ENCODE measurements at places on chromosomes 1 and 21.
A peak's percentile ranks its signal among the peaks of the same experiment; 100 is the strongest.

- no peak for DNase-seq
Observed at GRCh38 chr1:228860911-228861831, 125.9 kb downstream of the RHOU start.

GRCh38 chr1:28845786-28846543 is 34.0 kb downstream of the OPRD1 start:
- no peak for DNase-seq

DNA sequence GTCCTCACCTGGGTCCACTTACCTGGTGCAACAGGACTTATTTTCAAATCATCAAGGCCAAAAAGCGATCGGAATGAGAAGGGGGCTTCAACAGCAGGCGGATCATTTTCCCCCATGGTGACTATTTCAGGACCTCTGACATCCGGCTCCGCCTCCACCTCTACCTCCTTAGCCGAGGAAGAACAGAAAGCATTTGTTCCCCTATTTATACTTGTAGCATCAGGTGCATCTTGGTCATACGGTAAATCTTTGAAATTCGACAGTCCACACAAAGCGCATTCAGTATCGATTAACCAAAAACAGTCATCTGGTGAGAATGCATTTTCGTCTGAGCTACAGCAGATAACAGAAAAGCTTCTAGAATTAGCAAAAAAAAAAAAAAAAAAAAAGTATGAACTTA is 550 bp downstream of the TMPRSS3 start:
- DNase-seq = no peak

GRCh38 chr1:35178874-35179380 is 14.0 kb downstream of the SFPQ start:
- DNase-seq = no peak

GRCh38 chr1:214106375-214106774 is 118.6 kb downstream of the PROX1 start:
- no peak for DNase-seq

DNA sequence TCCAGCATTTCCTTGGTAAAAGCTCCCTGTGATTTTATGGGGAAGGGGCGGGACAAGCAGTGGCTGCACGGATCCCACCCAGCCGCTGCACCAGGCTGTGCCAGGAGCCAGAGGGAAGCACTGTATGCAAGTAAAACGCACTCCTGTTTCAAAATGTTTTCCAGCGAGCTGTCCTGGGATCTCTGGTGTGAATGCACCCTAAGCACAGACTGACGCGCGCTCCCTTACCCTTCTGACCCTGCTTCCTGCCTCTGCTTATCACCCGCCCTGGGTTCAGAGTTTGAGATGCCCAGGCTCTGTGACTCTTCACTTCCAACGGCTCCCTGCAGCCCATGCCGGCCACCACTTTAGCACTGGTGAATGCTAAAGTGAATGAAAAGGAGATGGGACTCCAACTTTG is 131.2 kb downstream of the RHOU start:
- DNase-seq = peak; percentile 18

GRCh38 chr1:85397490-85398032 is 67.4 kb downstream of the DDAH1 start:
- DNase-seq = no peak

DNA sequence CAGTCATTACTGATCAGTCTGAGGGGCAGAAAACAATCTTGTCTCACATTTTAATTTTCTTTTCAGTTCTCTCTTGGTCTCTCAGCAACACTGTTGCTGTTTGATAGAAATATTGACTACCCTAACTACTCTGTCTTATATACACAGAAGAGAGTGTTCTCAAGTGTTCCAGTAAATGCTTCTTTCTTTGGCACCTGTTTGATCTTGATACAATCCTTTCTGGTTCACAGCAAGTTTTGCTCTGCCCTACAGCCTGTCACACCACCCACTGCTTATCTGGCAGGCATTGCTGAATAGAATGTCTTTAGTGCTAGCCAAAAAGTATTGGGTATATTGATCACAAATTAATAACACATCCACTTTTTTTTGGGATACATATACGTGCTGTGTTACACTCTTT is 75.7 kb upstream of the WLS start:
- DNase-seq = no peak

DNA sequence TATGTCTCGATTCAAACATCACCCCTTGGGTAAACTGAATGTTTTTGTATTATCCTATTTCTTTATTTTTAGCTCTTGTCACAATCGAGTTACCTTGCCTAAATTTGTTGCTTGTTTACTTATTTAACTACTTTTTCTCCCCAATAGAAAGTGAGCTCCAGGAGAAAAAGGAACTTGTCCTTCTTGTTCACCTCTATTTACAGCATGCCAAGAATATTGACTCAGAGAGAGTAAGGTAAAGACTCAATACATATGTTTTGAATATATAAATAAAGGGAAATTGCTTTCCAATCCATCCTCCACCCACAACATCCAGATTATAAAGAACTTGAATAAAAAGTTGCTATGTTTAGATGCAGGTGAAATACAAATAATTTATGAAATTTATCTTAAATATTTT is 107.3 kb upstream of the PDC start:
- no peak for DNase-seq

DNA sequence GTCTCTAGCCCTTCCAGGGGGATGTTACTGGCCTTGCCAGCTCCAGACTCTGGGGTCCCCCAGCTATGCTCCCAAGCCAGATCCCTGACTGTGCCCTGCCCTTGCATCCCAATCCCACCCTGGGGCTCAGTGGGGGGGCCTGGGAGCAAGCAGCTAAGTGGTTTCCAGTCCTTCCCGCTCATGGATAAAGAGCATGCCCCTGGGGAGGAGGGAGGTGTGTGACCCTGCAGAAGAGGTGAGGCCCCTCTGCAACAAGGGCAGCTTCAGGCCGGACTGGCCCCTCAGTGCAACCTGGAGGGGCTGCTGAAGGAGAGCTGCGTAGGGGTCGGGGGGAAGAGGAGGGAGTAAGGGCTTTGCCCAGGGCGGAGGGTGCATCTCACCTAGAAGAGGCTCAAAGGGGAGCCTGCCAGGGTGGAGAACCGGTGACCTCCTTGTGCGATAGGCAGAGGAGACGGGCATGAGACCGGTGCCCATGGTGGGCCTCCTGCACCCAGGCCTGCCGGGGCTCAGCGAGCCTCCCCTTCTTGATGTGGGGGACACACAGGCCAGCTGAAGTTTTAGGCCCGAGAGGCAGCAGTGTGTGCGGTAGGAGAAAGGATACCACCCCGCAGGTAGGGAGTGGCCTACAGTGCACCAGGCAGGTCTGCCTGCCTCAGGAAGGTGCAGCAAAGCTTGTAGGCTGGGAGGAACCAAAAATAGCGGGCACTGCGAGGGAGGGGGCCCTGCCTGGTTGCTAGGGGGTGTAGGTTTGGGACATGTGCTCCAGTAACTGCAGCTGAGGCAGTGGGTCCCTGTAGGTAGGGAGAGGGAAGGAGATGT is 3.1 kb downstream of the OBSCN start:
- no peak for DNase-seq

DNA sequence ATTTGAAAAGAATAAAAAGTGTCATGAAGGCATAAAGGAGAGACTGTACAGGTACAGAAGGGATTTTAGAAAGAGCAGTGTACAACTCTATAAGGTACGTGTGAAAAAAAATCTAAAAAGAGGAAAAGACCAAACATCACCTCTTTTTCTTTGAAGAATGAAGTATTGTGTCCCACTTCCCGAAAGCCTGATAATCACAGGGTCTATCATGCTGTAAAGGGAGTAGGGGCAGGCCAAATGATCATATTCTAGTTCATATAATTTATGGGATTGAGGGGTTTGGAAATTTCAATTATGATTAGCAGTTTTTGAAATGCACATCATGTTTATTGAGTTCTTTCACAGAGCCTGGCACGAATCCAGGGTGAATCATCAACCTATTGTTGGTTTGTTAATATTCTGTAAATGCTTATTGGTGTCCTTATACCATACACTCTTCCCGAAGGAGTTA is 910 bp upstream of the RERE start:
- DNase-seq = peak; percentile 29

GRCh38 chr1:35856964-35857363 is 26.0 kb upstream of the AGO1 start:
- no peak for DNase-seq

GRCh38 chr1:30376054-30376697 is 347.2 kb downstream of the MATN1 start:
- no peak for DNase-seq

GRCh38 chr1:59081181-59081580 is 215.7 kb upstream of the FGGY start:
- DNase-seq = no peak

DNA sequence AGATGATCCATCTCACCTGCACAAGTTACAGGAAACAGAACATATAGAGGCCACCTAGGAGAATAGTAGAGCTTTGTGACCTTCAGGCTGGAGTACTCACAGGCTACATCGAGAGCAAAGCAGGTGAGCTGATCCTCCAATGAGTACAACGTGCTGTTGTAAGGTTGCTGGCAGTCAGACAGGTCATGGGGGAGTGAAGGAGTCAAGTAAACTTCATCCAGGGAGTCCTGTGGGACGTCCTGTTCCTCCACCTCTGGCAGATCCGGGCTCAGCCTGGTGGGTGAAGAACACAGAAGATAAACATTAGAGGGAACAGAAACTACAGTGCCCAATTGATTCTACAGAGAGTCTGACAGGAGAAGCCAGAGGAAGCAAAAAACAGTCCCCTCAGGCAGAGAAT is 62.5 kb downstream of the PRKAB2 start:
- DNase-seq = no peak

DNA sequence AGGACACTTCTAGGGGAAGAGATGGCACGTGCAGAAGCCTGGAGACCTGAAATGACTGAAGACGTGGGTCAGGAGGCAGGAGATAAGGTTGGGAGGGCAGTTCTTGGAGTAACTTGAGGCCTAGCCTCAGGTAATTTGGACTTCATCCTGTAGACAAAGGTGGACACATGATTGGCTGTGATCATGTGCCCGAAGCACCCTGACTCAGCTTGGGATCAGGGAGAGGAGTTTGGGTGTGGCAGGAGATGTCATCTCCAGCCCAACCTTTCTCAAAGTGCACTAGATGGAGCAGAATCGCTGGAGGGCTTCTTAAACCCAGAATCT is 1.5 kb downstream of the SLC66A1 start:
- DNase-seq = no peak

DNA sequence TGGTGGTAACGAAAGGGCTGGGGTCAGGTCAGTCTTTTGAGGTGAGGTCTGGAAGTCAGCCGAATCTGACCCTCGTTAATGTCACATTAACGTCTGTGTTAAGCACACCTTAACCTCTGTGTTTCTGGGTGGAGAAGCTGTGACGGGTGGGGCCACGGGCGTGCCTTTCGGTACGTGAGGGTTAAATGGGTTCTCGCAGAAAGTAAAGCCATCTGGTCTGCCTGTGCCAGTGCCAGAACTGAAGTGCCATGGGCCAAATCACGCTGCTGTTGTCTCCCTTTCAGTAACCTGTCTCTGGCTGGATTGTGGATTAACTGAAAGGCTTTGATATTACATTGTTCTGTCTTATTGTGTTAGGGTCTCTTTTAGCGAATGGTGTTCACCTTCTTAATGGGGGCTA is 14.4 kb downstream of the URB2 start:
- DNase-seq = peak; percentile 93

GRCh38 chr1:173601588-173601987 is 1.3 kb downstream of the SLC9C2 start:
- DNase-seq = no peak

DNA sequence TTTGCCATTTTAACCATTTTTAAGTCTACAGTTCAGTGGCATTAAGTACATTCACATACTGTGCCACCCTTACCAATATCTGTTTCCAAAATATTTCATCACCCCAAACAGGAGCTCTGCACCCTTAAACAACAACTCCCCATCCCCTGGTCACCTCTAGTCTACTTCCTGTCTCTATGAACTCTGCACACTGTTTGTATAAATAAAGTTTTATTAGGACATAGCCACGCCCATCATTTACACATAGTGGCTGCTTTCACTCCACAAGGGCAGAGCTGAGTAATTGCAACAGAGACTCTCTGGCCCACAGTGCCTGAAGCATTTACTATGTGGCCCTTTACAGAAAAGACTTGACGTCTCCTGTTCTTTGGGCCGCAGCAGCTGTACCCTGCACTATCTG is 30.1 kb downstream of the KCNAB2 start:
- DNase-seq = no peak

DNA sequence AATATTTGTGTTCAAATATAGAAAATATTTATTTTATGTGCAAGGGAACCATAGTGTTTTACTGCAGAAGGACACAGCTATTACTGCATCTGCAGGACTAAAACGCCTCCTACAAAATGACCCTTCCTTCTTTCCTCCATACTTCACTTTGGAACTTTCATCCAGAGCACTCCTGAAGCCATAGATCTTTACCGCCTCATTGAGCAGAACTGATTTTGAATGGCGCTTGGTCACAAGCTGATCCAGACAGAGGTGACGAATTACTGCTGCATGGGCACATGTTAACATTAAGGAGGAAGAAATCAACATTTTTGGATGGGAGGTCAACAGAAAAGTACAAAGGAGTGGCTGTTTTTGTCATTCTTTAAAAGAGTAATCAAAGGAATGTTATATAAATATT is 931.6 kb downstream of the NCAM2 start:
- DNase-seq = no peak

DNA sequence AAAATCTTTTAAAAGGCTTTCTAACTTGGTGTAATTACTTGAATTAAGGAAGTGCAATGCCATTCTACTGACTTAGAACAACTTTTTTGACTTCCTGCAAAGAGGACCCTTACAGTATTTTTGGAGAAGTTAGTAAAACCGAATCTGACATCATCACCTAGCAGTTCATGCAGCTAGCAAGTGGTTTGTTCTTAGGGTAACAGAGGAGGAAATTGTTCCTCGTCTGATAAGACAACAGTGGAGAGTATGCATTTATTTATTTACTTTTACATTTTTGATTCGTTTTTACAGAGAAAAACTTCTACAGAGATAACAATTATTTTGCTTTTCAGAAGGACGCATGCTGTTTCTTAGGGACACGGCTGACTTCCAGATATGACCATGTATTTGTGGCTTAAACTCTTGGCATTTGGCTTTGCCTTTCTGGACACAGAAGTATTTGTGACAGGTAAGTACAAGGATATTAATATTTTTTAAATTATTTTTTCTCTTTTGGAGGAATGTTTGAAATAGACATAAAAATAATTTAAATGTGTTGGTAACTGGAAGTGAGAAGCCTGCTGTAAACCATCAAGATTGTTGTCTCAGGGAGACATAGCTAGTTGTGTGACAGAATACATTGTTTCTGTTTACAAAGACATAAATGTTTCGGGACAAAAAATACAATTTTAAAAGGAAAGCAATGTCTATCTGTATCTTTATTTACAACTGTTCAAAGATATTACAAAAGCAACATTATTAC is at the start of gene PTPRC:
TSS of gene PTPRC (plus strand) at position 147 of the 742 bp plus-strand sequence. CDS start at position 376, 229 bp downstream.
- DNase-seq = peak; percentile 3

DNA sequence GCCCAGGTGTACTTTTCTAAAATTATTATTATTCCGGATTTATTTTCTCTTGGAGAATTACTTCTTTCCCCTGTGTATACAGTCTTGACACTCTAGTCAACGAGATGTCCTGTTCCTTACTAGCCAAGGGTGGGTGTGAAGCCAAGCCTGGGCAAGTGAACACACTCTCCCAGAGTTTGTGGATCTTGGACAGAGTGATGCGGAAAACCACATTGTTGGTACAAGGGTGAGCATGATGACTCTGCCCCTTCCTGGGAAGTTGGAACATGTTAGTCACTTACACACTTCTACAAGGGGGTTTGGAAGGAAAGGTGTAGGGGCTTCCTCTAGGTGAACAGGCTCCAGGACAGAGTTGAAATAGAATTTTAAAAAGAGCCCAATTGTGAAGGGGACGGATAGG is 20.0 kb upstream of the RD3 start:
- DNase-seq = no peak

- DNase-seq = no peak
Observed at GRCh38 chr21:35099310-35099709, 50.2 kb upstream of the RUNX1 start.

All from NCI-H1694 treated with DMSO at 0.1 percent for 48 hours (cell line).